Activated T-helper 1 cell treated with Interleukin-2 at 50 U/mL for 16 hours (primary cell): ENCODE measurements at places on chromosomes 6 and 20.

DNA sequence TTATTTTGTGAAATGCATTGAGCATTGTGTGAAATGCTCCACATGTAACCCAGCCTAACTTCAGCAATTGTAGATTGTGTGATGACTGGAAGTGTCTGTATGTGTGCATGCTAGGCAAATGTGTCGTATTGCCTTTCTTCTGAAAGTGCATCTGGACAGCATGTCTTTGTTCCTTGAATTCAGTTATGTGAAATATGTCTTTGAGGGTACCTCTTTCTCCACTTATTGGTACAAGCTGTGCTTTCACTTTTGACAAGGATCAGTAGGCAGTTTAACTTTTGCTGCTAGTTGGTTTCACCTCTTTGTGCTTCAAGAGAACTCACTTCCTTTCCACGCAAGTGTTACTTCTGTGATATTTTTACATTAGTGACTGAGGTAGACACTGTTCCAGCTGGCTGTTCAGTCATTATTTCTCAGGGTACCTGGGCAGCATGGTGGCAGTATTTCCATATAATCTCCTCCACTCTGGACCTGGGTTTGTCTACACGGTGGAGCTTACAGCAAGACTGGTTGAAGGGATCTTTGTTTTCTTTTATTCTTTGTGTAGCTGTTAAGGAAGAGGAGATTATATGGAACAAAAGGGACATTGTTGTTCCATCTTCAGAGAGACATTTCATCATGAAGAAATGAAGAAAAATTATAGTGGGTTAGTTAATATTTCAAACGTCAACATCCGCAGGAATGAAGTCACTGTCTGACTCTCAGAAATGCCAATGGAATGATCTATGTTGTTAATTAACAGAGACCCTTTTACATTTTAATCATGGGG is 175.4 kb downstream of the UTRN start:
- DNase-seq = no peak

DNA sequence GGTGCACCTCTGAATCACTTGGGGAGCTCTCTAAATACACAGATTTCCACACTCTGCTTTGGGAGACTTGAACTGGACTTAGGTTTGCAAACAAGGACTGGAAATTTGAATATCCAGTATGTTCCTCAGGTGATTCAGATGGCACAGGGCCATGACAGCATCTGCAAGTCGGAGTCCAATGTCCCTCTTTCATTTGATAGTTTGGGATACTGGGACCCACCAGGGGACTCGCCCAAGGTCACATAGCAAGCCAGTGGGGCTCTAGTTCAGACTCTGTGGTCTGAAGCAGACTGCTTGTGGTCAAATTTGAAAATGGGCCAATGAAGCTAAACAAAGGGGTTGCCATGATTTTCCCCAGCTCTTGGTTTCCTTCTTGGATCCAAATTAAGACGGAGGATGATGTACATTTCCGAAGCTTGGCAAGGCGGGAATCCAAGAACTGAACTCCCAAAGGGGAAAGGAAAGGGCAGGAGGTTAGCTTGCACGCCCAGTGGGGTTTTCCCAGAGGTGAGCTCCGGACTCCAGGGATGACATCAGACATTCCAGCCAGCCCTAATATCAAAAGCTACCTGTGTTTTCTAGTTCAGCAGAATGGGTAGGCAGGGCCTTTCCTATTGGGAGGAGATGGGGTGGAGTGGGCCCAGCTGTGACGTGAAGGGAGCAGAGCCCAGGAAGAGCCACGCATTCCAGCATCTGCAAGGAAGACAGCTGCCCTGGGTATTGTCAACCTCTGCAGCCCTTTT is 3.4 kb upstream of the SYS1 start:
- DNase-seq = no peak

DNA sequence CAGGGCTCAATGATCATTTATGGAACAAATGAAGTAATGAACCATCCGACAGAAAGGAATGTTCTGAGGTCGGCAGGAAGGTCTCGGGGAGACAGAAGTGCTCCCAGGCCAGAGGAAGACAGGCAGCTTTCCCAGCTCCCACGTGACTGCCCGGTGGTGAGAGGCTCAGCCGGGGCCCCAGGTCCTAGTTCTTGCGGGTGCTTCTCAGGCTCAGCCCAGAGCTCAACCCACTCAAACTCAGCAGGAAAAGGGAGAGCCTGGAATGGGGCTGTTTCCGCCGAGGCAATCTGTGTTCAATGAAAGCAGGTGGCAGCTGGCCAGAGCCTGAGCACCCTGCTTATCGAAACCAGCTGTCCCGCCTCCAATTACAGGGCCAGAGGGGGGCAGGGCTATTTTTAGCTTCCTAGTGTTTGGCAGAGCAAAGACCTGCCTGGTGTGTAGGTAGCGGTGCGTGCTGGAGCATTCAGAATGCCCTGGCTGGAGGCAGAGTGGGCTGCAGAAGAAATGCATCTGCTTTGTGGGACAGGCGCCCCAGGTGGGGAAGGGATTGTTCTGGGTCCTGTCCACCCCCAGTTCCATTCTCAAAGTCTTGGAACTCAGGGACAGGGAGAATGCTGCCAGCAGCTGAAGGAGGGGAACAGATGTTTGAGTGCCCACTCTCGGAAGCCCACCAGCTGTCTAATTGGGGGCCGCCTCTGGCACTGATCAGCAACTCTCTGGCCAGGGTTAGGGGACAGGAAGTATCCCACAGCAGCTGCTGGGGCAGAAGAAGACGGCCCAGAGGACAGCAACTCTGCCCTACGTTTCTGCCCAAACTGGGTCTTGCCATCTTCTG is 145.1 kb downstream of the PREX1 start:
- DNase-seq = no peak

- no peak for DNase-seq
Measured at GRCh38 chr6:108632441-108632840, 71.7 kb downstream of the FOXO3 start.

GRCh38 chr6:99739526-99739925 is 132.9 kb downstream of the PRDM13 start:
- no peak for DNase-seq

DNA sequence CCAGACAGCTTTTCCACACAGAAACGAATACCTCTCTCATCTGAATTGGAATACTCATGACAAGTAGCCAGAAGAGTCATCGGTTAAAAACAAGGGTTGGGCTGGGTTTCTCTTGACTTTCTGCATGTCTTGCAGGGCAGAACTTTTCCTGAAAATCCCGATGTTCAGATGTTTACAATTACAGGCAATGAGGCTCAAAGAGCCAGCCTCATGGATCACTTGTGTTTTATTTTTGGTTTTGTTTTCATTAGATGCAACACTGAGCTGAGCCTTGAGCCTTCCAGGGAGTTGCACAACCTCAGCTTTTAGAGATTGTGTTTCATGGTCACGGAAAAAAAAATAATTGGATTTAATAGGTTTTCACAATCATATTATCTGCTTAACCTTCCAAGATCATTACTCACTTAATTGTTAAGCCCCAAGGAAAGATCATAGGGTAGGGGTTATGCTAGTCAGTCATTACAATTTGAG is 288.1 kb upstream of the PRDM1 start:
- no peak for DNase-seq

GRCh38 chr6:27889628-27890444 is 22.4 kb downstream of the OR2B2 start:
- no peak for DNase-seq

GRCh38 chr20:906703-907270 is 9.3 kb downstream of the ANGPT4 start:
- no peak for DNase-seq

DNA sequence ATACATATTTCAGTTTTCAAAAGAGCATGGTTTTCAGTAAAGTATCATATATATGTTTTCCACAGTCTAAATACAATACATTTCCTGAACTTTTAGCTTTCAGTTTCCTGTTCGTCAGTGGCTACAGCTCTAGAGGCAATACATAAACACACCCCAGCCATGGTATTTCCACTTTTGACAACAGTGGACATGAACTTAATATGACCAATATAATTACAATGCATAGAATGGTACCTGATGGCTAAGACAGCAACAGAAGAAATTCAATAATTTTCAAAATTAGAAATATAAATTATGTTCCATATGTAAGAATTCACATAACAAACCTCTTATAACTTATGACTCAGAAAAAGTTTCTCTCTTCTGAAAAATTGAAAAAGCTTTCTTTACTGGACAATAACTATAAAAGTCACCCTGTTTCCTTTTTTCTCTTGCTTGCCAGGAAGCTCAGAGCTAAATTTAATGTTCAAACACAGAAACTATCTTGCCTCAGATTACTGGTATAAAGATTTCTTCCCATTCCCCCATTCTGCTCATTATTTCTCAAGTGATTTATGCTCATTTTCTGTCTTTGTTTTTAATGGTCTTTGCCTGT is 19.2 kb downstream of the FKBP5 start:
- DNase-seq = no peak
